ENCODE measurements at places on chromosomes 6 and 20.

DNA sequence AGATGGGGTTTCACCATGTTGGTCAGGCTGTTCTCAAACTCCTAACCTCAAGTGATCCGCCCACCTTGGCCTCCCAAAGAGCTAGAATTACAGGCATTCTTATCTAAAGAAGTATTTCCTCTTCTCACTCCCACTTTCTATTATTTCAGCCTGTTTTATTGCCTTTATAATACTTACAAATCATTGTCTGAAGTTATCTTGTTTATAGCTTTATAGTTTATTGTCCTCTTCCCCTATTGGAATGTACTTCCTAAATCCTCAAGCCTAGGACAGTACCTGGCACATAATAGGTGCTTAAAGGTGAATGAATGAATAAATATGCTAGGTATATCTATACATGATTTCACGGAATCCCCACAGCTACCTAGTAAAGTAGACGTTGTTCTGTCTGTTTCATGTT lies 37.8 kb upstream of the RNF182 start:
- no peak for DNase-seq

GRCh38 chr20:34768096-34768495 lies 57.4 kb downstream of the NCOA6 start:
- no peak for DNase-seq

DNA sequence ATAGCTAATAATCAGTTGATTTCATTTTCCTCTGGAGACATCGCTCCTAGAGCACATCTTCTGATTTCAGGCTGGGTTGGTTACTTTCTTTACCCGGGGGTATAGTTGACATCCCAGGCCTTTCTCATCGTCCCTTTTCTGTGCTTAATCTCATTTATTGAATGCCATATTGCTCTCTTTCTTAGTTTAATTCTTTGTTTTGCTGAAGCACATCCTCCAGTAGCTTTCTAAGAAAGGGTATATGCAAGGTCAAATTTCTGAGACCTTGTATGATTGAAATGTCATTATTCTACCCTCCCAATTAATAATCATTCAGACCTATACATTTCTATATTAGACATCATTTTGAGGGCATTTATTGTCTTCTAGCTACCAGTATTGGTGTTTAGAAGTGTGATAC lies 2.6 kb upstream of the C20orf141 start:
- no peak for DNase-seq

GRCh38 chr6:13368731-13369115 lies 40.4 kb upstream of the TBC1D7 start:
- DNase-seq: no peak

DNA sequence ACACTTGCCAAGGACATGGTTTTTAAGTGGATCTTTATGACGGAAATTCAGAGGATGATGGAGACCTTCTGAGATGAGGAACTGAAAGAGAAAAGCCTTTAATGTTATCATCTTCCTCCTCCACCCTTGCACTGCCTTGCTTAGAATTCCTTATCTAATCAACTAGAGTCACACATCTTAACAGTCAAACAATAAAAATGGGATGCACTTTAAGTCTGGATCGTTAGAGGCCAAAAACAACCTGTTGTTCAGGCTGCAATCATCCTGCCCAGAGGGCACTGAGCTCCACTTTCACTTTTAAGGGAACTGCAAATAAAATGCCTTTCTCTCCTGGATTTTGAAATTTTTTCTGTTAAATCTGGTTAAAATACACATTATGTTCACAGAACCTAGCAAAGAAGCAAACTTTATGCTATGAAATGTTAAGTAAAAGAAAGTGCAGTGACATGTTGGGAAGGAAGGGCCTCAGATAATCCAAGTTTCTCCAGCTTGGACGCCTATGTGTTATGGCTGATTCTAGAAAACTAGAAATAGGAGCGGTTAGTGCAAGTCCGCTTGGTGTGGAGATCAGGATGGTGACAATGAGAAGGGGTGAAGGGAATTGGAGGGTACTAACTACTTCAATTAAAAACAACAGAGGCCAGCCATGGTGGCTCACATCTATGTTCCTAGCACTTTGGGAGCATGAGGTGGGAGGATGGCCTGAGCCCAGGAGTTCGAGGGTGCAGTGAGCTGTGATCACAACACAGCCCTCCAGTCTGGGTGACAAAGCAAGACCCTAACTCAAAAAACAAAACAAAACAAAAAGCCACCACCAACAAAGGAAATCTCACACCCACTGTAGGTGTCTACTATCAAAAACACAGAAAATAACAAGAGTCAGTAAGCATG lies 66.4 kb upstream of the KIF13A start:
- DNase-seq: no peak
